ENCODE measurements at places on chromosomes 13 and 19. TPM values are rescaled to one million over a fixed set of nuclear protein-coding genes. Genes with fewer than 3 reads are reported as not detected.

FCAR gene
- 0.34 TPM for polyA plus RNA-seq

BCAM gene
- polyA plus RNA-seq = 201 TPM

DNA sequence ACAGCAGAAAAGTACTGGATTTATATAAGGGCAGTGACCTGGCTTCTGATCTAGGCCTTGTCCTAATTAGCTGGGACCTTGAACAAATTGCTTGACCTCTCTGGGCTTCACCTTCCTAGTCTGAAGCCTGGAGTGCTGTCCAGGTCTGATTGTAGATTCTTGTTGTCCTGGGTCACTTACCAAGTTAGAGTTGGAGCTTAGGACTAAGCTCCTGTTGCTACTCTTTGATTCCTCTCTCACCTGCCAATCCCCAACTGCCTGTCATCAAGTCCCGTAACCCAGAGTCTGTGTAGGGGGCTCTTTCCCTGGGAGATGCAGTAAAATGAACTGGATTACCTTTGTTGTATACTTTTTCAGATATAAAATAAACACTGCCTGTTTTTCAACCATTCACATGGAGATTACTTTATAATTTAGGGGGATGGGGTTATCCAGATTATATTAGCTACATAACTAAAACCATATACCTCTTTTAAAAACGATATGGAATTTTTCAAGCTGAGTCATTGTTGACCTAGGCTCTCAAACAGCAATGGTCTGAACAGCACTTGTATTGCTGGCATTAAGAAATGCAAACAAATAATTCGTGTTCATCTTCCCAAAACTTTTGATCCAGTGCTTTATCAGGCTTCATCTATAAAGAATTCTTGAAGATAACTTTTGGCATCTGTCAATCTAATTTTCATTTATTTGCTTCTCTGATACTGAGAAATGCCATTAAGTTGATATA, 5.8 kb downstream of the ARHGAP35 start:
- no peak for DNase-seq

- no peak for DNase-seq
Measured at GRCh38 chr13:108326309-108326708, 56.8 kb downstream of the TNFSF13B start.
